ENCODE measurements at places on chromosomes 16 and 17.

GRCh38 chr16:21100447-21100846 is 50.2 kb downstream of the DNAH3 start:
- H3K4me1 ChIP-seq = no peaks in the 10 kb centered on the region
- no peaks in the 10 kb centered on the region for H3K27me3 ChIP-seq
- no peak overlapping the region for H3K4me3 ChIP-seq
- no peaks in the 10 kb centered on the region for H3K36me3 ChIP-seq

GRCh38 chr16:53031323-53031942 is 21.3 kb downstream of the CHD9NB start:
- no peaks in the 10 kb centered on the region for H3K4me1 ChIP-seq
- H3K27me3 ChIP-seq = peaks cover 3% of the 10 kb centered on the region
- H3K36me3 ChIP-seq = no peaks in the 10 kb centered on the region
- H3K4me3 ChIP-seq = no peak overlapping the region
- no peak overlapping the region for H3K27ac ChIP-seq

DNA sequence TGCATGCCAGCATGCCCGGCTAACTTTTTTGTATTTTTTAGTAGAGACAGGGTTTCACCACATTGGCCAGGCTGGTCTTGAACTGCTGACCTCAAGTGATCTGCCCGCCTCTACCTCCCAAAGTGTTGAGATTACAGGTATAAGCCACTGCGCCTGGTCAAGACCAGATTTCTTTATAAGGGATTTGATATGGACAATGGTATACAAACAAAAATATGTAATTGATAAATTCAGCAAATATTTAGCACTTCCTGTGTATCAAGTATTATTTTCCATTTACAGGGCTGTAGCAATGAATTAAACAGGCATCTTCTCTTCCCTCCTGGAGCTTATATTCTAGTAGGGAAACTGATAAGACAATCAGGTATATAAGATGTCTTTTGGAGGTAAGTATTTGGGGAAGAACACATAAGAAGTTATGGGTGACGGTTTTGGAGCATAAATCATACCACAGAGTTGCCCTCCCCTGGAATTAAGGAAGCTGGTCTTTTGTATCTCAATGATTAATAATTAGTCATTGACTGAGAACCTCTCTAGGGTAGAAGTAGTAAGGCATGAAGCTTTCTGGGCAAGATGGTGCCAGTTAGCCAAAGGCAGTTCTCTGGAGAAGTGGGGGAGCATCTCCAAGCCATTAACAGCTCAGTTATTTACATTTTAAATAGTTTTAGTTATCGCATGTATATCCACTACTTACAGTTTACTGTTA is 35.8 kb downstream of the TANC2 start:
- H3K27ac ChIP-seq = no peak overlapping the region
- no peak for DNase-seq
- no peaks in the 10 kb centered on the region for H3K27me3 ChIP-seq
- H3K4me3 ChIP-seq = no peak overlapping the region
- H3K36me3 ChIP-seq = no peaks in the 10 kb centered on the region

- H3K27me3 ChIP-seq = no peaks in the 10 kb centered on the region
- no peak overlapping the region for H3K4me3 ChIP-seq
- no peaks in the 10 kb centered on the region for H3K36me3 ChIP-seq
- H3K27ac ChIP-seq = no peak overlapping the region
These were observed 919 bp upstream of the DHRS7C start for GRCh38 chr17:9792181-9792840.

DNA sequence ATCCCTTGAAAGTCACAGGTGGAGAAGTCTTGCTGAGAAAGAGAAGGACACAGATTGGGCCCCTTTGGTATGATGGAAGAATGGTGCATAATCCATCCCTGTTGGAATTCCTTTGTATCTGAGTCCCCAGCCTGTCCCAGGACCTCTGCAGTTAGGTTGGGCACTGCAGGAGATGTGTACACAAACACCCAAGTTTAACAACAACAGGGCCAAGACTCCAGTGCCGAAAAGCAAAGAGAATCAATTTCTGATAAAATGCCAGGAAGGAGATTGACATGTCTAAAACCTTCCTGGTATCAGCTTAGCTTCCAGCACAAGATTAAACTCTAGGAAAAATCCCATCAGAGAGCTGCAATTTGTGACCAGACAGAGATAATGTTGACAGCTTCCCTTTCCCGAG is 32.9 kb downstream of the KATNIP start:
- DNase-seq = no peak
- H3K4me1 ChIP-seq = no peaks in the 10 kb centered on the region
- no peak overlapping the region for H3K4me3 ChIP-seq
- no peaks in the 10 kb centered on the region for H3K27me3 ChIP-seq

GRCh38 chr16:30722916-30723315 is 23.9 kb downstream of the SRCAP start:
- peak; percentile 63 for DNase-seq
- H3K36me3 ChIP-seq = peaks cover 80% of the 10 kb centered on the region
- H3K4me3 ChIP-seq = no peak overlapping the region
- no peak overlapping the region for H3K27ac ChIP-seq

DNA sequence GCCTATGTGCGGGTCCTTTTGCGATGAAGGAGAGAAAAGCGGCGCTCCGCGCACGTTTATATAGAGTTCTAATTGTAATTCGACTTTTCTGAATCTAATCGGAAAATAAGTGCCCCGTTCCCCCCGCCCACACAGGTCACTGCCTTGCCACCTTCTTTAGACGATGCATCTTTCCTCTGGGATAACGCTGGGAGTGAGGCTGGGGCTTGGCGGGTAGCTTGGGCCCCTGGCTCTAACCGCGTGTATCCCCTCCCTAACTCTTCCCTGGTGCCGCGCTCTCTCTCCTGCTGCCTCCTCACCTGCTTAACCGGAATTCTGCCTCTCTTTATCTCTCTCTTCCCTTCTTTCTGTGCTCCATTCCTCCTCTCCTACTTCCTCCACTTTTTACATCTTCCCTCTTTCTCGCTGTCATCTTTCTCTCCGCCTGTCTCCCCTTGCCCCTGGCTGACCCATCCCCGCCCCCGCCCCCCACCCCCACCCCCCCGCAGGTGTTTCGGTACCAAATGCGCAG is 2.6 kb downstream of the LHX1 start:
- no peak overlapping the region for H3K4me3 ChIP-seq
- DNase-seq = no peak
- peaks cover 68% of the 10 kb centered on the region for H3K4me1 ChIP-seq

DNA sequence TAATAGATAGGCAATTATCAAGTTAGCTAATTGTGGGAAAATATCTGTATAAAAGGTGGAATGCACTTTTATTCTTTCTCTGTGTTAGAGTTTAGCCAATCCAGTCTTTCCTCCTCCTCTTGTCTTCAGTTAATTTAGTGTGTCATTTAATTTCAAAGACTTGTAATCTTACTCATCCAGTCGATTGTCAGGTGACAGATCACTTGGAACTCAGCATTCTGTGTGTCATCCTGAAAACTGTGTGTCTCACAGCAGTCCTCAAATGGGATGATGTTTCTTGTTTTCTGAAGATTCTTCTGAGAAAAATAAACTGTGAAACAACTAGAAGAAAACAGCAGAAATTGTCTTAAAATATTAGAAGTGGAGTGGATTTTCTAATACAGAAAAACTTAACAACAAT is 290 bp upstream of the KRTAP4-1 start:
- DNase-seq = no peak
- no peak overlapping the region for H3K27ac ChIP-seq
- no peak overlapping the region for H3K4me3 ChIP-seq
- no peaks in the 10 kb centered on the region for H3K36me3 ChIP-seq
- H3K27me3 ChIP-seq = no peaks in the 10 kb centered on the region

DNA sequence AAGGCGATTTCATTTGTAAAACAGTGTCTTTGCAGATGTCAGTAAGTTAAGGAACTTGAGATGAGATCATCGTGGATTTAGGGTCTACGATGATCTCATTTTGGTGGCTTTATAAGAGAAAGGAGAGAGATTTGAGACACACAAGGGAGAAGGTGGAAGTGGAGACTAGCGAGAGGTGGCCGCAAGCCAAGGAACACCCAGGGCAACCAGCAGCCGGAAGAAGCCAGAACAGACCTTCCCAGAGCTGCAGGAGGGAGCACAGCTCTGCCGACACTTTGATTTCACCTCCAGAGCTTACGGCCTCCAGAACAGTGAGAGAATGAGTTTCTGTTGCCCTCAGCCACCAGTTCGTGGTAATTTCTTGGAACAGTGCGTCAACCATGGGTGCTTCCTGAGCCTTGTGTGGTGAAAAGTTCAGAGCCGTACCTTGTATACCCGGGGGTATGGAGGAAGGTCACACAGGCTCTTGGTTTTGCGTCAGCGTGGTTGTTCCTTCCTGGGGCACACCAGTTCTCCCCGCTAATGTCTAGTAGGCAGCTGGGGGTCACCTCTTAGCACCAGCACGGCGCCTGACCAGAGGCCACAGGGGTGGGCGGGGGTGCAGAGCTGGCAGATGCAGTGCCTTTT is 12.9 kb upstream of the SEC14L1 start:
- peak; percentile 70 for DNase-seq
- H3K27ac ChIP-seq = peak overlapping the region; percentile 0
- no peaks in the 10 kb centered on the region for H3K4me1 ChIP-seq

GRCh38 chr17:21010705-21011596 is 31.9 kb downstream of the USP22 start:
- H3K4me3 ChIP-seq = no peak overlapping the region
- DNase-seq = peak; percentile 59
- no peak overlapping the region for H3K27ac ChIP-seq

GRCh38 chr17:68993112-68993511 is 37.9 kb upstream of the ABCA8 start:
- H3K4me3 ChIP-seq = no peak overlapping the region
- H3K36me3 ChIP-seq = no peaks in the 10 kb centered on the region
- no peaks in the 10 kb centered on the region for H3K27me3 ChIP-seq
- H3K27ac ChIP-seq = no peak overlapping the region
- no peaks in the 10 kb centered on the region for H3K4me1 ChIP-seq

DNA sequence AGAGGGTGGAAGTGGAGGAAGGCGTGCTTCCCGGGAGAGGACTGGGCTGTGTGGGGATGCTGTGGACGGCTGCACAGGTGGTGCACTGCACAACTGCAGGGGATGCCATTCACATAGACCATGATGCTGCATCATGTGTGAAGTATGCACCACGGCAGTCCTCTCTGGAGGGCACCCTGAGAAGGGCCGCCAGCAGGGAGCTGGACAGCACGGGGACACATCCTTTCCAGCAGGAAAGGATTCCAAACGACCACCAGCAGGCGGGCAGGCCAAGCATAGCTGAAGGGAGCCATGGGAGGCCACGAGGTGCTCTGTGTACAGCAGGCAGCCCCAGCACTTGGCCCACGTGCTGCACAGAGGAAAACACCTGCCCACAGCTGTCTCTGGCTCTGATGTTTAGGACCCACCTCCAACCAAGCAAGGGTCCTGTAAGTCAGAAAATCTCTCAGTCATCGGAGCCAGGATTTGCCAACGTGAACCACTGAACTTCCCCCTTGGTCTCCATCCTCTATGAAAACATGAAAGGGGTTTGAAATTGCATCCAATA is 10.1 kb downstream of the ACTG1 start:
- no peaks in the 10 kb centered on the region for H3K36me3 ChIP-seq
- DNase-seq = no peak
- H3K27ac ChIP-seq = no peak overlapping the region
- no peaks in the 10 kb centered on the region for H3K27me3 ChIP-seq
- peaks cover 7% of the 10 kb centered on the region for H3K4me1 ChIP-seq

DNA sequence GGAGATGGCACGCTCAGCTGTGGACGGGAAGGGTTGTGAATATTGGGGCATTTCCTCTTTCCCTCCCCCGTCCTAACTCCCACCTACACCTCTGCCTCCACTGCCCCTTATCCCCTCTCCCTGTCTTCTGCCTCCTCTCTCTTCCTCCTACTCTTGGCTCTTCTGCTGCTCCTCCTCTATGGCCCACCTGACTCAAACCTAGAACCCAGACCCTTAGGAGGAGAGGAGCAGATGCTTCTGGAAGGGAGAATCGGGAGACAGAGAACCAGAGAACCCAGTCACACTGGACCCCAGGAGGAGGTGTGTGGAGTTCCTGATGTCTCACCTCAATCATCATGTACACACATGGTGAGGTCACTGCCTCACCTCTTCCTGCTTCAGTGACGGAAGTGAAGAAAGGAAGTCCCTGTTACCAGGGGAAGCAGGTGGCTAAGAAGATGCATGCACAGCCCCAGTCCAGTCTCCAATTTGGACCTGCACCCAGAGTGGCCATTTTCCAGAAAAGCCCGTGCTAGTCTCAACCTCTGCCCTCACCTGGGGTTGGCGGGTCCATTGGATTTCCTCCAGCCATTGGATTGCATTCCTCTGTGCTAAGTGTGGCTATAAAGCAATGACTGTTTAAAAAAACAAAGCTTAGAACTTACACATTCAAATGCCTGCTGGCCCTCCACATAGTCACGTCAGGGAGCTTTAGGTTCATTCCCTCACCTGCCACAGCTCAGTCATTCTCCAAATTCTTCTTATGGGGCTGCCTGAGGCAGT is 4.0 kb downstream of the RNF222 start:
- H3K27ac ChIP-seq = no peak overlapping the region
- no peaks in the 10 kb centered on the region for H3K4me1 ChIP-seq
- no peaks in the 10 kb centered on the region for H3K36me3 ChIP-seq
- DNase-seq = no peak
- no peak overlapping the region for H3K4me3 ChIP-seq

DNA sequence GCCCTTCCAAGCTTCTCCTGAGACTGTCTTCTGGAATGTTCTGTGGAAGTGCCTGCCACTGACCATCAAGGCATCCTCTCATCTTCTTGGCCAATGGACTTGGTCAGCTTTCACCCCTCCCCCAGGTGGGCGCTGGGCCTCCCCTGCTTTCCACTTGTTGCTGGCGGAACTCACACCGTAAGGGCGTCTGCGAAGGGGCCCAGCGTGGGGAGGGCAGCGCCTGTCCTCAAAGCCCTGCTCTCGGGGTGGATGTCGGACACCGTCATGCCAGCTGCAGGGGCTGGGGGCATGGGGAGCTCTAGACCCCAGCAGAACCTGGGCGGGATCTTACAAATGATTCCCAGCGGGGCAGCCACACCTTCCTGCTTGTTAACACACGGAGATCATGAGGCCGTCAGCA is 11.6 kb upstream of the ZFPM1 start:
- H3K4me1 ChIP-seq = peaks cover 8% of the 10 kb centered on the region
- no peak for DNase-seq
- H3K27ac ChIP-seq = no peak overlapping the region
- H3K36me3 ChIP-seq = no peaks in the 10 kb centered on the region
- H3K4me3 ChIP-seq = no peak overlapping the region
- H3K27me3 ChIP-seq = no peaks in the 10 kb centered on the region

- H3K4me1 ChIP-seq = peaks cover 13% of the 10 kb centered on the region
- no peak for DNase-seq
- no peaks in the 10 kb centered on the region for H3K36me3 ChIP-seq
- H3K4me3 ChIP-seq = no peak overlapping the region
- H3K27ac ChIP-seq = no peak overlapping the region
These were observed 102.4 kb downstream of the ABCC12 start for GRCh38 chr16:48053418-48053745.

DNA sequence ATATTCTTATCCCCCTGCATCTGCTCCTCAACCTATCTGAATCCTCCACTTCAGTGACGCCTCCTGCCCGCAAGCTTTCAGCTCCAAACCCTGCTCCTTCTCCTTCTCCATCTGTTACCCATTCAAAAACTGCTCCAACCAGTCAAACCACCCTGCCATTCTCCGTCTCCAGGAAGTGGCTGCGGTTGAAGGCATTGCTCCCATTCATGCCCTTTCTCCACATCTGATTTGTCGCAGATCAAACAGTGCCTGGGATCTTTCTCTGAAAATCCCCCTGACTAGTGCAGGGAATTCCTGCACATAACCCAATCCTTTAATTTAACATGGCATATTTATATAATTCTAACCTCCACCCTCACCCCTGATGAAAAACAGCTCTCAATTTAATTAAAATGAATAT is 56.3 kb downstream of the SLFN5 start:
- no peaks in the 10 kb centered on the region for H3K4me1 ChIP-seq
- H3K27ac ChIP-seq = no peak overlapping the region
- no peaks in the 10 kb centered on the region for H3K27me3 ChIP-seq
- H3K36me3 ChIP-seq = no peaks in the 10 kb centered on the region
- no peak for DNase-seq

GRCh38 chr16:79005096-79005495 is 595.4 kb downstream of the MAF start:
- DNase-seq = no peak
- H3K27me3 ChIP-seq = no peaks in the 10 kb centered on the region
- no peaks in the 10 kb centered on the region for H3K36me3 ChIP-seq
- no peak overlapping the region for H3K4me3 ChIP-seq

Data from tibial artery (tissue), 4 donors.